ENCODE measurements at places on chromosomes 5 and 9.

- no peak for DNase-seq
These were observed 312.3 kb upstream of the NMUR2 start for GRCh38 chr5:152717393-152717792.

DNA sequence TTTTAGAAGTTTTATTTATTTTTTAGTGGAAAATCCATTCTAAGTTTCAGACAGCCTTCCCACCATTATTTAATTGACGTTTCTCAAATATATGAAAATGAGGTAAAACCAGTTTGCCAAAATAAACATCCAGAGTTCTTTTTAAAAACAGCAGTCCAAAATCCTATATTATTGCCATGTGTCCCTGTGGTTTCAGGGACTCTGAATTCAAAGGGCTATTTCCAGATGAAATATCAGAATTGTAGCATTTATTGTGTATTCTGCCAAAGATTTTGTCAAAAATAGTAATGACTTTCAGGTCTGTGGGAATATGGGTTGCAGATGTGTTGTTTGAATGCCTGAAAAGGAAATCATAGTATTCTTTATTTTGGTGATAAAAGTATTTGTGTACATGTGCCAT, 41.6 kb downstream of the XRCC4 start:
- DNase-seq, result no peak

- no peak for DNase-seq
These were observed 215.8 kb downstream of the HSPA4 start for GRCh38 chr5:133267601-133268000.

GRCh38 chr5:160929360-160929759, 77.3 kb upstream of the ATP10B start:
- no peak for DNase-seq

- no peak for DNase-seq
These were observed 260.0 kb downstream of the TRPM3 start for GRCh38 chr9:70861376-70861775.

DNA sequence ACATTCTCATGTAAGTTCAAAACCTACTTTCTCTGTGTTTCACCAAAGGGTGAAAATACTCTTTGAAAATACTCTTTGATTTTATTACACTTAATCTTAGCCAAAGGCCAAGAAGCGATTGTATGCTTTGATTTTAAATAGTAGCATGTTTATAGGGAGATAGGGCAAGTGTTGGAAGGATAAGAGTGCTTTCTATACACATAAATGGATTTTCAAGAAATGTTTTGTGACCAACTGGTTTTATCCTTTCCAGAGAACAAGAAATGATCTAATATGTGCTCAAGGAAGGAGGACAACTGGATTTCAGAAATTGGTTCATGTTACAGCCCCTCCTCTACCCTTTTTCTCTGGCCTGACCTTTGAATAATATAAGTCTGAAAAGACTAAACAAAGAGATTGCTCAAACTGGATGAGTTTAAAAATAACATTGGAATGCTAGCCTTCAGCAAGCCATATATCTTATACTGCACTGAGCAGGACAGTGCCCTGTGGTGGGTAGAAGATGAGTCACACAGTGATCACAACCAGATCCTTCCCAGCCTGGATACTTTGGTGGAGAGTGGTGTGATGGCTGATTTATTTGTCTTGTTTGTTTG, 13.1 kb downstream of the PALM2AKAP2 start:
- DNase-seq, result no peak

DNA sequence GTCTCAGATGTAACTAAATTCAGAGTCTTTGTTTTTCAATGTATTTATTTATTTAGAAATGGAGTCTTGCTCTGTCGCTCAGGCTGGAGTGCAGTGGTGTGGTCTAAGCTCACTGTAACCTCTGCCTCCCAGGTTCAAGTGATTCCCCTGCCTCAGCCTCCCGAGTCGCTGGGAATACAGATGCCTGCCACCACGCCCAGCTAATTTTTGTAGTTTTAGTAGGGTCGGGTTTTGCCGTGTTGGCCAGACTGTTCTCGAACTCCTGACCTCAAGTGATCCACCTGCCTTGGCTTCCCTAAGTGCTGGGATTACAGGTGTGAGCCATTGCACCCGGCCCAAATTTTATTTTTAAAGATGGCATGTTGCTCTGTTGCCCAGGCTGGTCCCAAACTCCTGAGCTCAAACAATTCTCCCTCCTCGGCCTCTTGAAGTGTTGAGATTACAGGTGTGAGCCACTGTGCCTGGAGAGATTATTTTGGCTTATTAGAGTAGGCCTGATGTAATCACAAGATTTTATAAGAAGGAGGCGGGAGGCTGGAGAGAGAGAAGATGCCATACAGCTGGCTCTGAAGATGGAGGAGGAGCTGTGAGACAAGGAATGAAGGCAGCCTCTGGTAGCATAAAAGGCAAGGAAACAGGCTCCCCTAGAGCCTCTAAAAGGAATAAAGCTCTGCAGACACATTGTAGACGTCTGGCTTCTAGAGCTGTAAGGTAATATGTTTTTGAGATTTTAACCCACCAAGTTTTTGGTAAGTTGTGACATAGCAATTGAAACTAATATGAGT, 12.9 kb upstream of the KLF9 start:
- no peak for DNase-seq

DNA sequence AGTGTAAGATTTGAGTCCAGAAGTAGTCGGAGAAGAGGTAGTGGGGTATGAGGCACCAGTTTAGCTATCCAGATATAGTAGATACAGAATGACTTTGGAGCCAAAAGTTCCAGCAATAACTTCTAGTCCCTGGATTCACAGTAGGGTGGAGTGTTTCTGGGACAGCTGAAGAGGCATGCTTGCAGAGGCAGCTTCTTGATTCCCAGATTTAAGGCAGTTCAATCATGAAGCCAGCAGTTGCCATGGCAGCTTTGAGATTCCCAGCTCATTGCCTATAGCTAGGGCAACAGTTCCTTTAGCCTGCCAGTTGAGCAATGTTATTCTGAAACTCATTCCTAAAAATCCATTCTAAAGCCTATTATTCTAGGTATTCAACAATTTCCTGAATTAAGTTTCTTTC, 79.2 kb downstream of the LIX1 start:
- DNase-seq, result no peak

- no peak for DNase-seq
These were observed 216.0 kb downstream of the ADAMTSL1 start for GRCh38 chr9:18689921-18690320.

DNA sequence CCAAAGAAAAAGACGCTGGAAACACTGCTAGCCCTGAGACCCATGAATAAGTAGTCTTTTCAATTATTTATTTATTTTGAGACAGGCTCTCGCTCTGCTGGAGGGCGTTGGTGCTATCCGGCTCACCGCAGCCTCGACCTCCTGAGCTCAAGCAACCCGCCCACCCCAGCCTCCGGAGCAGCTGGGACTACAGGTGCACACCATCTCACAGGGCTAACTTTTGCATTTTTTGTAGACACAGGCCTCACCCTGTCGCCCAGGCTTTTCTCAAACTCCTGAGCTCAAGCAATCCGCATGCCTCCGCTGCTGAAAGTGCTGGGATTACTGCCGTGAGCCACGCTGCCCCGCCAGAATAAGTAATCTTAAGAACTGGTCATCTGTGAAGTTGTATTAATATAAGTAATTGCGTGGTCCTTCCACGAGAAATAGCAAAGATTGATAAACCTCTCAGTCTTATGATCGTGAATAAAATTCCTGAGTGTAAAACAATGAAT, 1.6 kb downstream of the ANXA2R start:
- DNase-seq, result no peak

- DNase-seq, result no peak
These were observed 5.6 kb downstream of the TBC1D9B start for GRCh38 chr5:179901915-179902762.

DNA sequence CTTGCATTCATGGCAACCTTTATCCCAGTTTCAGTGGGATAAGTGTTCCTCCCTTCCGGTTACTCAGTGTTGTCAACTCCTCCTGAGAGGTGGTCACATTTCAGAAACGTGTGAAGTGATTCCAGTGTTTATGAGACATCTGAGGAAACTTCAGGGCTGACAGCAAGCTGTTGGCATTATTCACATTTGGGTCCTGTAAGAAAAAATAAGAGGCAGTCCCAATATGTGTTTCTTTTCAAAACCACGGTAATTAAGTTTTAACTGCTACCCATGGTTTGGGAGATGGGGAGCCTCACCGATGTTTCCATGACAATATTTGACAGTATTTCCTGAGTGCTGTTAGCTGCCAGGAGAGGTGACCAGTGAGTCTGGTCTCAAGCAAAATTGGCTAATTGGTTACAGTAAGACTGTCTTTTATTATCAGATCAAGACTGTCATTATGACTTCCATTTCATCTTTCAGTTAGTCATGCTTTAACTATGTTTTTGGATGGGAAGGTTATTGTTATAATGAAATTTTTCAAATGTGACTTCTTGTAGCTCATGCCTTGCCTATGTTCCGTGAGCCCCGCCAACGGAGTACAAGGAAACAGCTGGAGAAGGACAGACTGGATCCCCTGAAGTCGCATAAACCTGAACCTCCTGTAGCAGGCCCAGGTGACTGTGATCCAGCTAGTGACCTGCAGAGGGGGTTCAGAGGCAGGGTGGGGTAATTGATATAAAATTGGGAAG, 115.3 kb downstream of the GDNF start:
- DNase-seq, result no peak

DNA sequence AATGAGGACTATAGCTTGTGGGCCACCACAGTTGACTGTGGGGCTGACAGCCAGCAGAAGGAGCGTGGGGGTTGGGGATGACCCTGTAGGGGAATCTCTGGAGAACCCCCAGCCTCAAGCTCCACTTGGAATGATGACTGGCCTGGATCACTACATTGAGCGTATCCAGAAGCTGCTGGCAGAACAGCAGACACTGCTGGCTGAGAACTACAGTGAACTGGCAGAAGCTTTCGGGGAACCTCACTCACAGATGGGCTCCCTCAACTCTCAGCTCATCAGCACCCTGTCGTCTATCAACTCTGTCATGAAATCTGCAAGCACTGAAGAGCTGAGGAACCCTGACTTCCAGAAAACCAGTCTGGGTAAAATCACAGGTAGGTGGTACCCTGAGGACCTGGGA, 128.4 kb upstream of the DMRT1 start:
- DNase-seq, result no peak

DNA sequence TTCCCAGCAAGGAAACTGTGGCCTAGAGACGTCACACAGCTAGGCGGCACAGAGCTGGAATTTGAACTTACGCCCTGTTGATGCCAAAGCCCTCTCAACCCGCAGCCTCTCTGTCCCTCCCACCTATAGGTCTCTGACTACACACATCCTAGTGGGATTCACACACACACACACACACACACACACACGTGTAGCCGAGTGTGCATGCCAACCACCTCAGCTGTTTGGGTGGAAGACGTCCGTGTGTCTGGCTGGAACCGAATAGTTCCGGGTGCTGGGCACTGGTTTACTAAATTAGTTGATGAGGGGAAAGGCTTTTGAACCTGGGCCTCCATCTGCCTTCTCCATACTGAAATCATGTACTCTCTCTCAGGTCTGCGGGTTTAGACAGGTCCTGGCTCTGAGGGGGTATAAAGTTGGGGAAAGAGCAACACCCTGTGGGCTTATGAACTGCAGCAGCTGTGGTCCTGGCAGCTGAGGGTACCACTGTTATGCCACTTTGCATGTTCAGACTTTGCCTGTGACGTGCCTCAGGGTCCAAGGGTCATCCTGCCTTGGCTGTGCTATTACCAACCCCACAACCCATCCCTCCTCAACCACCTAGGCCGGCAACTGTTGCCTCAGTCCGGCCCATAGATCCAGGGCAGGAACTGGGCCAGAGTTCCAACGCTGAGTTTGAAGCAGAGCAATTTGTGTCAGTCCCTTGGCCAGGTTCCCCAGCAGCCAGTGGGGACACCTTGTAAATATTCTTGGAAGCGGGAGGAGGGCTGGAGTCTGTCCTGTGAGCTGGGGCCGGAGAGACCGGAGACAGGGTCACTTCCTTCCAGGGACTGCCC, 50.5 kb downstream of the PSD2 start:
- DNase-seq, result no peak

- DNase-seq, result no peak
These were observed 1.1 kb upstream of the FAM78A start for GRCh38 chr9:131277287-131277909.

- no peak for DNase-seq
These were observed 37.6 kb downstream of the SVEP1 start for GRCh38 chr9:110541950-110542349.

DNA sequence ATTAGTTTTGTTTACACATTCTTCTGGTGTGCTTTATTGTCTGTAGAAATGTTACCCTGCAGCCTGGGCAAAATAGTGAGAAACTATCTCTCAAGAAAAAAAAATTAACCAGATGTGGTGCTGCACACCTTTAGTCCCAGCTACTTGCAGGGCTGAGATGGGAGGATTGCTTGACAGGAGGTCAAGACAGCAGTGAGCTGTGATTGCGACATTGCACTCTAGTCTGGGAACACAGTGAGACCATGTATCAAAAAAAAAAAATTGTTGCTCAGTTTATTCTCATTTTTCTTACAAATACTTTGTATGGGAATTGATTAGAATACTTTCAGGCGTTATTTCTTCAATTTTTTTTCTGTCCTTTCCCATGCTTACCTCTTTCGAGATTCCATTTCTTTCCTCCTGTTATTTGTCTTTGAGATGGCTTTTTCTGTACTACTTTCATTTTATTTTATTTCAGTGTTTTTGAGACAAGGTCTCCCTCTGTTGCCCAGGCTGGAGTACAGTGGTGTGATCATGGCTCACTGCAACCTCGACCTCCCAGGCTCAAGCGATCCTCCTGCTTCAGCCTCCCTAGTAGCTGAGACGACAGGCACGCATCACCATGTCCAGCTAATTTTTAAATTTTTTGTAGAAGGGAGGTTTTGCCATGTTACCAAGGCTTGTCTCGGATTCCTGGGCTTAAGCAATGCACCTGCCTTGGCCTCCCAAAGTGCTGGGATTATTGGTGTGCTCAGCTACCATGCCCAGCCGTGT, 24.9 kb downstream of the TENT2 start:
- DNase-seq, result no peak

DNA sequence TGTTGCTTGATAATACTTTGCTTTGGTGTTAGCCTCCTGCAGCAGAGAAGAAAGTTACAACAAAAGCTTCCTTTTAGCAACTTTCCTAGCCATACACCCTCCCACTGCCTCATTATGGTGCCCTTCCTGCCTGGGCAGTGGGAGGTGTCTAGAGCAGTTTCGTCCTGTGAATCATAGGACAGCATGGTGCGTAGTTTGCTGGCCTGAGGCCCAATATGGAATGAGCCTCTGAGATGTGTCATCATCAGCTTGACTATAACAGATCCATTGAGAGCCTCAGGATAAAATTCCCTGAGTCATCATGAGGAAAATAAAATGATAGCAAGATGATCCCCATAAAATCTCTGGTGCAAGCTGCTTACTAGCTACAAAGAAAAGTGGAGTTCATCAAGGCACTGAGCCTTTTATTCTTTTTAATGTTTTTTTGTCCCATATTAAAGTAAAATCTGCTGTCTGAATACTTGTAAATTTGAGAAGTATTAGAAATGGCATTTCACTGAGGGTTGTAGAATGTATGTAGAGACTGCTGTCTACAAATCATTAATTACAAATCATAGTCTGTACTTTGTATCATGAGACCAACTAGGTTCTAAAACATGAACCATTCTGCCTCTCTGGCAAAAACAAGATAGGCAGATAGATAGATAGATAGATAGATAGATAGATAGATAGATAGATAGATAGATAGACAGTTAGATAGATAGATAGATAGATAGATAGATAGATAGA, 303.0 kb upstream of the PDE4D start:
- DNase-seq, result no peak

Measured in esophagus squamous epithelium (tissue), 5 donors.